Activated naive CD8-positive, alpha-beta T cell treated with anti-CD3 and anti-CD28 coated beads for 36 hours (primary cell): ENCODE measurements at places on chromosomes 6 and 20. TPM values are rescaled to one million over a fixed set of nuclear protein-coding genes. Genes with fewer than 3 reads are reported as not detected.
A peak's percentile ranks its signal among the peaks of the same experiment; 100 is the strongest.

Gene RIPPLY2
- not detected for total RNA-seq

Gene C6orf52
- total RNA-seq = 6.3 TPM

Gene CD83
- 45.0 TPM for total RNA-seq

Gene NOTCH4
- 1.3 TPM for total RNA-seq

Gene TNXB
- total RNA-seq = 1.2 TPM

Gene COL21A1
- not detected for total RNA-seq

Gene DAAM2
- not detected for total RNA-seq

DNA sequence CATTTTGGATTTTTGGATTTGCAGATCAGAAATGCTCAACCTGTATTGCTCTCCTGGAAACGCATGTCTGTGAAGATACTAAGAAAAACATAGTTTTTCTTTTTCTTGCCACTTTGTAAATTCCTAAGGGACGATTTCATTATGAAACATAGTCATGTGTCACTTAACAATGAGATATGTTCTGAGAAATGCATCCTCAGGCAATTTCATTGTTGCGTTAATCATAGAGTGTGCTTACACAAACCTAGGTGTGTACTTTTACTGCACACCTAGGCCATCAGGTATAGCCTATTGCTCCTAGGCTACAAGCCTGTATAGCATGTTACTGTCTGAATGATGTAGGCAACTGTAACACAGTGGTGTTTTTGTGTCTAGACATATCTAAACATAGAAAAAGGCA is 13.4 kb upstream of the THEMIS start:
- no peak for DNase-seq

GRCh38 chr6:35797837-35798526 is 859 bp upstream of the CLPS start:
- DNase-seq = no peak

DNA sequence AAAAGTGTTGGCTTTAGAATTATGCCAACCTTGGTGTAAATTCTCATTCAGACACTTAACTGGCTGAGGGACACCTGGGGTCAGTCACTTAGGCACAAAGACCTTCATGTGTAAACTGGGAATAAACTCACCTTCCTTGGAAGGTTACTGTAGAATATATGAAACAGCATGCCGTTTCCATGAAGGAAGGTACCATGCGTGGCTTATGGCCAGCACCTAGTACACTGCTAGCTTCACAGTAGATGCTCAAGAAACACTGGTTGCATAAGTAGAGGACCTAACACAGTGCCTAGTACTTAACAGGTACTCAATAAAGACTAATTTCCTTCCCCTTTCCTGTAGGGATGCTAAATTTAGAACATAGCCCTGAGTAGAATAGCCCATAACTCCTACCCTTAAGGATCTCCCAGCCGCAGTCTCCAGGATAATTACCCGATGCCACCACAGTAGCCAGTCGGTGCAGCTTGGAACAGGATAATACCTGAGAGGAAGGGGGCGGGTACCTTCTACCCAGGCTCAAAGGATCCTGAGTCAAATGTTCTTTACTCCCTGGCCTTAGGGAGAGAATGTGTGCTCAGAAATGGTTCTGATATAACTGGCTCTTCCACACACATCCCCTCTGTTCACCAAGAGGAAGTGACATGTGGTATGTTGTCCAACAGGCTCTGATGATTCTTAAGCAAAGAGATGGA is 3.6 kb downstream of the BCL2L1 start:
- DNase-seq = no peak

DNA sequence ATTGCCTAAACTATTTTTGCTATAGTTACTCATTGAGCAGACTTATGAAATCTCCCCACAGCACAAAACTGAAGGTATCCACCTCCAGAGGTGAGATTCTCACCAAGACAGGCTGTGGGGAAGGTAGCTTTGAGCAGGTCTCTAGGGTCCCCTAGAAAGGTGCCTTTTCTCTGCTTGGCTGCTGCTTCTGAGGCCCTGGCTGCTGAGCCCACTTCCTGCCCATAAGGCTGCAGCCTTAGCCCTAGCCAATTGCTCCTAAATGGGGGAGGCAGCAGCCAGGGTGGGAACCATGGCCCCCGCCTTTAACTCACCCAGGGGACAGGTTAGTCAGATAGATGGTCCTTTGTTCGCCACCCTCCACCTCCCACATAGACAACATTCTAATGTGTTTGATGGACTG is 3.6 kb downstream of the NT5E start:
- DNase-seq = peak; percentile 22

DNA sequence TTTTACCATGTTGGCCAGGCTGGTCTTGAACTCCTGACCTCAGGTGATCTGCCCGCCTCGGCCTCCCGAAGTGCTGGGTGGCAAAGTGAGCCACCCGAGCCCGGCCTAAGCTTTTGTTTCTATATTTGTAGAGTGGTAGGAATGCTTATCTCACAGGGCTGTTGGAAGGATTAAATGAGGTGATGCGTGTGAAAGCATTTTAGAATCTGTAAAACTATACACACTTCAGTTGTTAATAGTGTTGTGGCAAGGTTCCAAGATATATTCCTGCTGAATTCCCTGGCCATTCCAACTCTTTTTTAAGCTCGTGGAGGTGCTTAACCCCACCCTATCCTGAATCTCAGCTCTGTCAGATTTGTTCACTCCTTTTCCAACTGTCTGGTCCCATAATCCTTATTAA is 89.9 kb upstream of the AKIRIN2 start:
- DNase-seq = no peak

DNA sequence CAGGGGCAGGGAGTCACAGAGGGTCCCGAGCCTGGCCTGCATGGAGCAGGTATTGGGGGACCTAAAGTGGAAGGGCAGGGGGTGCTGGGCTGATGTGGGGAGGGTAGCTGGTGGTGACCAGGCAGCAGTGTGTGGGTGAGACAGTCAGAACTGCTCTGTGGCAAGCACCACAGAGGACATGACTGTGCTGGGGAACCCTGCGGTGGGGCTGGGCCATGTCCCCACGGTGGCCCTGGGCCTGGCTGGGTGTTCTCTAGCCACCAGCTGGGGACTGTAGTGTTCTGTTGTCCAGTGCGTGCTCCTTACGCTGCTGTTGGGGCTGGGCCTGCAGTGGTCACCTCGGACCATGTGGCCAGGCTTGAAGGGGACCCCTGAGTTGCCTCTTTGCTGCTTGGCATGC is 3.6 kb downstream of the SS18L1 start:
- DNase-seq = no peak

DNA sequence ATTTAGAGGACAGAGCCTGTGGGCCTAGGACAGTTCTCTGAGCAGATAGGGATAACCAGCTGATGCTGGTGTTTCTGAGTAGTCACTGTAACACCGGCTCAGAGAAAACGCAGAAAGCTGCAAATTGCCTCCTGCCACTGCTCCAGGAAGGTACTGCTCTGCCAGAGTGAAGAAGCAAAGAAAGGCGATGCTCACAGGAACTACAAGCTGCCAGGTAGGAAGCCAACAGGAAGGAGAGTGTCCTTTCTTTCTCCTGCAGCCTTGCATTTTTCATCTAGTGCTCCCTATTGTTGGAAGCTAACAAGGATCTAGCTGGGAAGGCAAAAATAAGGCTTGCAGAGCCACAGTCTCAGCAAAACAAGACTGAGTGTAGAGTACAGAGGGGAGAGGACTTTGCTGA is 70.7 kb upstream of the RAB32 start:
- no peak for DNase-seq

- DNase-seq = peak; percentile 67
Measured at GRCh38 chr6:33427585-33428223, 7.8 kb downstream of the SYNGAP1 start.

DNA sequence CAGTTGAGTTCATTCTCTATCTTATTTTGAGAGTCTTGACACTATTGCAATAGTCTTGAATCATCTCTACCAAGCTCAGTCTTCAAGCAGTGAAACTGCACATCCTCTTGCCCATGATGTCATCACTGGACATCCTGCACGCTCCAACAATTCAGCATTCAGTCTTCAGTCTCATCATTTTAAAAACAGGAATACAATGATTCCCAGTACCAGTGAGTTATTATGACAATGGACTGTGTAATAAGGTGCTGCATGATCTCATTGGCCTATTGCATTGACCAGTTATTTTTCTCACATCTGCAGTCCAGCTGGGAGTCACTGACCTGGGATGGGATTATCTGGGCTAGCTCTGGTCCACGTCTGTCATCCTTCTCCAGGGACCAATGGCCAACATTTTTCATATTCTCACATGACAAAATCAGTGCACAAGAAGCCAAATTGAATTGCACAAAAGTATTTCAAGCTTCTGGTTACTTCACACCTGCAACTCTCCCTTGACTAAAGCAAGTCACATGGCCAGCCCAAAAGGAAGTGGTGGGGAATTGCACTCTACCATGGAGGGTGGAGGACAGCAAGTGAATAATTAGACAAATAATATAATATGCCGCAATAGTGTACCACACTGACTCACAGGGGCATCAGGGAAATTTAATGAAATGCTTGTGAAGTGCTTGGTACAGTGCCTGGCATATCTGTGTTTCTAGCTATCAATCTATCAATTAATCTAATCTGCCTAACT is 6.4 kb upstream of the CST2 start:
- no peak for DNase-seq

DNA sequence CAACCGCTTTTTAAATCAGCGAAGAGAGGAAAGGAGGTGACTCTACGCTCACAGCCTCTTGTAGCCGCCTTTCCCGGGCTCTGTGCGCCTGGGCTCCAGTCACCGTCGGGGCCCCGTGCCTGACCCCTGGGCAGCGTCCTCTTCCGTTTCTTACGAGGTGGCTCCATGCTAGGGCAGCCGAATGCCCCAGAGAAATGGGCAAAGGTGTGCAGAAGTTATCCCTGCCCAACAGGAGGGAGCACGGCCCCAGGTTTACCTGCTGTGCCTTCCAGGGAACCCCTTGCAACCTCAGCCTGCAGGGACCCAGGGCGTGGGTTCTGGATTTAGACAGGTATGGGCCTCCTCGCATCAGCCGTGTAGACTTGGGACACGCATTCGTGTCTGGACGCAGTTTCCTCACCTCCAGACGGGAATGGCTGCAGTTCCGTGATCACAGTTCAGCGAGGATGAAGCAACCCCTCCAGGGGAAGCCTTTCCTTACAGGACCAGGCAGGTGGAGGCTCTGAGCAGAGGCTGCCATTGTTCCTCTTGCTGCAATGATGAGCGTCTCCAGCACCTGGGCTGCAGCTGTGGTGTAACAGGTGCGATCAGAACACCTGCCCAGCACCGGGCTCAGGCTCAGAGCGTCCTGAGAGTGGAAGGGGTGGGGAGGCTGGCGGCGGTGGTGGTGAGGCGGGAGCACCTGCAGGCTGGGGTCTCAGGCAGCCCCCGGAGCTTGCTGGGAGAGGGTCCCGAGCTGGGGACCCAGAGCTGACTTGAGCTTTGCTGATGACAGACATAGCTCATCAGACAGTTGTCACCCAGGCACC is 81.3 kb upstream of the BHLHE23 start:
- no peak for DNase-seq

DNA sequence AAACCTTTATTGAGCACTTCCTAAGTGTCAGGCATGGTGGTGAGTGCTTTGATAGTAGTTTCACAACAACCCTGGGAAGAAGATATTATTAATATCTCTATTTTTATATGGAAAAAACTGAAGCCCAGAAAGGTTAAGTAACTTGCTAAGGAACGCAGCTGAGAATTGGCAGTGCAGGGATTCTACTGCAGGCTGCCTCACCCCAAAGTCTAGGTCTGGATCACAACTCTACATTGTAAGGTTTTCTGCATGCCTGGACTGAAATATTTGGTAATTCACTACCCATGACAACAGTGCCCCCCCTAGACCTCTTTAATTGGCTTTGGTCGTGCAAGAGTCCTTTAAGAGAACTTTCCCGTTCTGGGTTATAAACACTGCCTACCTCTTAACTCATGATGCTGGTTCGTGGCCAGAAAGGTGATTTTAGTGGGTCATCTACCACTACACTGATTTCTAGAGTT is 67.1 kb upstream of the KCNQ5 start:
- no peak for DNase-seq

GRCh38 chr6:46894433-46894832 is 27.3 kb downstream of the ADGRF5 start:
- no peak for DNase-seq

DNA sequence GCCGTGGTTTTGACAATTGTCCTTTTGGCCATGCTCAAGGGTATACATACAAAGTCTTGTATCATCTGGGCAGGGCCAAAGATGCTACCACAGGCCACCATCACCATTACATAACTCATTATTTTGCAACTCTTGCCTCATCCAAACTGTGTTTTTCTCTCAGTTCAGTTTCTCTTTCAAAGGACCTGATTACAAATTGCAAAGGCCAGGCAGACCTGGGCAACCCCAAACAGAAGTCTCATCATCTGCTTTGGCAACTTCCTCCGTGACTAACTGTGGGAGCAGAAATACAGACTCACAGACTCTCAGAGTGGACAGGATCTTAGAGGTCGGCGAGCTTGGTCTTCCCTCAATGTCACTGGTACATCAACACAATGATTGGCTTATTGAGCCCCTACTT is 117.8 kb upstream of the NEDD9 start:
- no peak for DNase-seq

DNA sequence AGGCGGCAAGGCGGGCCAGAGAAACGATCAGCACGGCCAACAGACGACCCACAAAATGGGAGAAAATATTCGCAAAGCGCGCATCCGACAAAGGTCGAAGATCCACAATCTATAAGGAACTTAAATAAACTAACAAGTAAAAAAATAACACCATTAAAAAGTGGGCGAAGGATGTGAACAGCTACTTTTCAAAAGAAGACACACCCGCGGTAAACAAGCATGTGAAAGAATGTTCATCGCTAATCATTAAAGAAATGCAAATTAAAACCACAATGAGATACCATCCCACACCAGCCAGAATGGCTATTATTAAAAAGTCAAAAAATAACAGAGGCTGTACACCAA is 117.8 kb upstream of the SIRPA start:
- no peak for DNase-seq

- DNase-seq = no peak
Measured at GRCh38 chr20:49742948-49743347, 29.3 kb upstream of the B4GALT5 start.

DNA sequence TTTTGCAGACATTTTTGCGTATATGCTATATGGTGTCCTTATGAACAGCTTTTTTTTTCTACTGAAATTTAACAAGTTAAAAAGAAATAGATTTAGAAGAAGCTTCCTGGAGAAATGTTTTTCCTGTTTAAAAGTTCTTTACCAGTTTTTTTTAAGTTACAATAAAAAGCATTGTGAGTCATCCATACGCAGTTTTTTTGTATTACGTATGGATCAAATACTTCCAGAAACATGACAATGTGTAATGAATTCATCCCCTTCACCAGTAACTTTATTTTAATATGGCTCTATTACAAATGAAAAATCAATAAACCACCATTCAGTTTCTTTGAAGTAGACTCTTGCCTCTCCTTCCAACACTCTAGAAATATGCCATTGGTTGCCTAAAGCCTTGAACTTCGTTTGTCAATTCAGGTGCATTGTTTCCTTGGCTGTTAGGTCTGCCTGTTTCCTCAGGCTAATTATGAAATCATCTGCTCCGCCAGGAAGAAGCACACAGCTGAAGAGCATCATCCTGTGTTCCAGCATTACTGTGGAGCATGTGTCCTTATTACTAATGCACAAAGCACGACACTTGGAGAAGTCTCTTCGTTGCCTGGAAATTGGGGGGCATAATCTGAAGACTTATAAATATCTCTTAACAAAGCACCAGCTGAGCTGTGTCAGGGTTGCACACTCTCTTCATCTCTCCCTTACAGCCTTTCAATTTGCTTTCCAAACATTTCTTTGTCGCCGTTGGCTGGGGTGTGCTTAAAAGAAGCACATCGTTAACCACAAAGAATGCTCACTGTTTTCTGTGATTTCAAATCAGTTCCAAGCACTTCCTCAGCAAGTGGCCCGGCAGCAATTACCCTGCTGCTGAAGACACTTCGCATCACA is 9.6 kb downstream of the MOXD1 start:
- no peak for DNase-seq
